ENCODE measurements at places on chromosomes 2 and 18. TPM values are rescaled to one million over a fixed set of nuclear protein-coding genes. Genes with fewer than 3 reads are reported as not detected.

IL1B gene
- not detected for total RNA-seq

DNA sequence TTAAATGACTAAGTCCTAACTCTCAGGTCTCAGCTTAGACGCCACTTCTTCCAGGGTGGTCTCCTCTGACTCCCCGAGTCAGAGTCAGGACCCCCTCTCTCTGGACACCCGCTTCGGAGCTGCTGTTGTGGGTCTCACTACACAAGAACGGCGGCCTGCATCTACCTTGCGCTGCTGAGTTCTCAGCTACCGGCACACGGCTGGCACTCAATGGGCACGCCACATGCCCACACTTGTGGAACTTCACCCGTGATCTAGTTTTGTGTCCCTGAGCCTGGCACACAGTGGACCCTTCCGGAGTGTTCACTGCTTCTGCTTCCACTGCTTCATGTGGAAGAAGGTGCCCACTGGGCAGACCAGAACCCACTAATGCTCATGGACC is 58.3 kb upstream of the ID2 start:
- DNase-seq, result no peak

GRCh38 chr18:23910032-23910431 is 104.5 kb upstream of the TTC39C start:
- DNase-seq, result no peak

CCDC150 gene
- 1.4 TPM for total RNA-seq

MLPH gene
- 3.5 TPM for total RNA-seq

CD8B2 gene
- not detected for total RNA-seq

- DNase-seq, result no peak
These were observed 71.9 kb upstream of the SLC16A14 start for GRCh38 chr2:230140667-230141066.

DNA sequence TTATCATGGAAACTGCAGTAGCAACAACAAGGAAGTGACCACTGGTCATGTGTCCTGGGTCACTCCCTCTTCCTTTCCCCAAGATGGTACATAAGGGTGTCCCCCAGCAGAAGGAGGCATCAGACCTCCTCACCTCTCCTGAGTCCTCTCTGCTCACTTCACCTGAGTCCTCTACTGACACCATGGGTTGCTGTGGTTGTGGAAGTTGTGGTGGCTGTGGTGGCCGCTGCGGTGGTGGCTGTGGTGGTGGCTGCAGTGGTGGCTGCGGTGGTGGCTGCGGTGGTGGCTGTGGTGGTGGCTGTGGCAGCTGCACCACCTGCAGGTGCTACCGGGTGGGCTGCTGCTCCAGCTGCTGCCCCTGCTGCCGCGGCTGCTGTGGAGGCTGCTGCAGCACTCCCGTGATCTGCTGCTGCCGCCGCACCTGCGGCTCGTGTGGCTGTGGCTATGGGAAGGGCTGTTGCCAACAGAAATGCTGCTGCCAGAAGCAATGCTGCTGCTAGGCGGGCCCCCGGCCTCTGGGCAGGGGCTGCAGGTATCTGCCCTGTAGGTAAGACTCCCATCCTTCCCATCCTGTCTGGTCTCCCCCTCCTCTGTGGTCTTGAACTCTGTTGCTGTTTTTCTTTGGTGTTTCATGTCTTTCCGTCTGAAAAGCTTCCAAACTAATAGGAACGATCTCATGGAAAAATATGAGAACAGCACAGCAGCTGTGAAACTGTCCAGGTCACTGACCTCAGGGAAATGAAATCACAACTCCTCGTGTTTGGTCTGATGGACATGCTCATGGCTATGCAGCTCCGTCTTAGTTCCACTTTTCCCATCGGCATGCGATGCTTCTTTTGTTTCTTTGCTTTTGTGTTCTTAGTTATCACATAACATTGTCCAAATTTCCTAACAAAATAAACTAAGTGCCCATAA is at the start of gene SCYGR4:
TSS of gene SCYGR4 (plus strand) at position 183 of the 915 bp plus-strand sequence. CDS start at position 183, 0 bp downstream.
- no peak for DNase-seq

GRCh38 chr2:188324067-188324466 is 32.4 kb downstream of the GULP1 start:
- no peak for DNase-seq

EPB41L5 gene
- 24.3 TPM for total RNA-seq

DNA sequence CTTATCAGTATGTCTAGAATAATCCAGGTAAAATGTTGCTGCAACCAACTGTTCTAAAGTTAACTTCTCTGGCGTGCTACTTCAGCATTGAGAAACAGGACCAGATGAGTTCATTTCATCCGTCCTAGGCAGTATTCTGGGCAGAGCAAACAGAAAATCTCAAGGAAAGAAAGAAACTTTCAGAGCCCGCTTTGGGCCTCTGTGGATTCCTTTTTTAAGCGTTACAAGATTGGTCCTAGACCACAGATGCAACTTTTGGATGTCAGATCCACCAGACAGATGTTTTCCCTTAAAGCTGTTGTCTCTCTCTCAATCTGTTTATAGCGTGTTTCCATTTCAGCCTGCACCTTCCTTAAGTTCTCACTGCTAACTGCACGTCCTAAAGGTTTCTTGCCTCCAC is 75.0 kb downstream of the BCL2 start:
- no peak for DNase-seq

GRCh38 chr2:207044379-207045362 is 105.4 kb downstream of the CPO start:
- DNase-seq, result no peak

DNA sequence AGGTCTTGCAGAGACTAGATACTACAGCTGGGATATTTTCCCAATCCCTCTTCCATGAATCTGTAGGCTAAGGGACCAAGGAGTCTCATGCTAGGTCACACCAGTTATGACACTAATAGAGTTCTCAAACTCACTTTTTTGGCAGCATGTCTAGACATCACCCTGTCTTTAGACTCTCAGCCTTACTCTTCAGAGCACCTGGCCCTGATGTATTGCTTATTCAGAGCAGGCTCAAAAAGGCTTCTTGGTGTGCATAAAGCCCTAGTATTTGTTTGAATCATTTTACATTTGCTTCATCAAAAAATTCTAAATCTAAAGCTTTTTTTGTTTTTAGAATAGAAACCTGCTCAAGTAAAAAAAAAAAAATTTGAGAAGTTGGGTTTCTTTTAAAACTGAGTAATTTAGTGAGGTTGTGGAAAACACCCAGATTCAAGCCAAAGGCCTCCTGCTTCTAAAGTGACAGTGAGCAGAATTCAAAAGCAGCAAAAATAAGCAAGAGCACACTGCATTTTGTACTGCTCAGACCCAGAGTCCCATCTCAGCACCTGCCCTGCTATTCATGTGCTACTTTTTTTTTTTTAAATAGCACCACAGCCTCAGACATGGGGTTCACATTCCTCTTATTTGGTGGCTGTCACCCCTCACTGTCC is 18.0 kb upstream of the DNAH6 start:
- no peak for DNase-seq
